ENCODE measurements at places on chromosomes 12 and 14.

- DNase-seq, result no peak
Measured at GRCh38 chr12:75585330-75585729, 73.9 kb upstream of the KRR1 start.

DNA sequence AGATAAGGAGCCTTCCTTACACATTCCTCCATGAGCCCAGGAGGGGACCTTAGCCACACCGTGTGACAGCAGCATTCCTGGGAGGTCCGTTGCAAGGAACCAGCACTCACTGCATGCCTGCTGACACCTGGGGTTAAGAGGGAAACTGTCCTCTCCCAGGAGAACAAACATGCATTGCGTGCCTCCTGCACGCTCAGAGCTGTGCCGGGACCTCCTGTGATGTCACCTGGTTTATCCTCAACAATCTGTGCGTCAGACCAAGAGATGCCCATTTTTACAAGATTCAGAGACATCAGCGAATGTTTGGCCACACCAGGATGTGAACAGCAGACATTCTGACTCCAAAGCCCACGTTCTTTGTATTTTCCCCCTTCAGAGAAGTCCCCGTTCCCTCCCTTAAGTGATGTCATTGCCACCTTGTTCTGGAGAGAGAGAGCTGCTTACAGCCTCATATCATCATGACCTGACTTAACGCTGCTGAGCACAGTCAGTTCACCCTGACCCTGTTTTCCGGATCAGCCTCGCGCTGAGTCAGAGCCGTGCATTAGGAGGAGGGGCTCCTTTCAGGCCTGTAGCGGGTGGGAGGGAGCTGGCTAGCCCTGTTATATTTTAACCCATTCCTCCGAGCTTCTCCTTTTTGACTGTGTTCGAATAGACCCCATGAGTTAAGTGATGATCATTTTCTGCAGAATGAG lies 36.2 kb downstream of the TMEM120B start:
- DNase-seq, result no peak

- no peak for DNase-seq
Measured at GRCh38 chr12:90921536-90921935, 33.4 kb downstream of the CCER1 start.

- DNase-seq, result no peak
Measured at GRCh38 chr12:39074063-39074462, 168.7 kb upstream of the CPNE8 start.

- DNase-seq, result no peak
Measured at GRCh38 chr14:68695856-68696255, 97.0 kb downstream of the ZFP36L1 start.

- no peak for DNase-seq
Measured at GRCh38 chr14:90277581-90278198, 21.3 kb downstream of the PSMC1 start.

- DNase-seq, result no peak
Measured at GRCh38 chr12:5173511-5174011, 129.9 kb downstream of the KCNA5 start.

GRCh38 chr12:93098077-93098476 lies 169.0 kb upstream of the EEA1 start:
- no peak for DNase-seq
